SHP77 treated with DMSO at 0.1 percent for 48 hours (cell line): ENCODE measurements at places on chromosomes 12 and 14.

- DNase-seq = no peak
Observed at GRCh38 chr12:60947533-60947932, 1312.7 kb upstream of the USP15 start.

DNA sequence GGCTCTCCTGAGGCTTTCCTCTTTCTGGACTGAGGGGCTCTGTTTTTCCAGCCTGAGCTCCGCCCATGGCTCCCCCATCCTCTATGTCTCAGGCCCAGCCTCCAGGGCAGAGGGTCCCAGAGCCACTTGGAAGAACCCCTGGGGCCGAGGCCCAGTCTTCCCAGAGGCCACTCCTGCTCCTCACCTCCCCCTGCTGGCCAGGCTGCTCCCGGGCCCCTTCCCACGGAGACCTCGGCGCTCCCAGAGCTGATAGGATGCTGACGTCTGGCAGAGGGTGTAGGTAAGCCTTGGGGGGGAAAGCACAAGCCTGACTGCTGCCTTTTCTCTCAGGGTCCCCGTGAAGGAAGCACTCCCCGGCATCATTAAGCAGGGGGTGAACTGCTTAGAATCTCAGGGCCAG, 51.4 kb downstream of the ERH start:
- no peak for DNase-seq

DNA sequence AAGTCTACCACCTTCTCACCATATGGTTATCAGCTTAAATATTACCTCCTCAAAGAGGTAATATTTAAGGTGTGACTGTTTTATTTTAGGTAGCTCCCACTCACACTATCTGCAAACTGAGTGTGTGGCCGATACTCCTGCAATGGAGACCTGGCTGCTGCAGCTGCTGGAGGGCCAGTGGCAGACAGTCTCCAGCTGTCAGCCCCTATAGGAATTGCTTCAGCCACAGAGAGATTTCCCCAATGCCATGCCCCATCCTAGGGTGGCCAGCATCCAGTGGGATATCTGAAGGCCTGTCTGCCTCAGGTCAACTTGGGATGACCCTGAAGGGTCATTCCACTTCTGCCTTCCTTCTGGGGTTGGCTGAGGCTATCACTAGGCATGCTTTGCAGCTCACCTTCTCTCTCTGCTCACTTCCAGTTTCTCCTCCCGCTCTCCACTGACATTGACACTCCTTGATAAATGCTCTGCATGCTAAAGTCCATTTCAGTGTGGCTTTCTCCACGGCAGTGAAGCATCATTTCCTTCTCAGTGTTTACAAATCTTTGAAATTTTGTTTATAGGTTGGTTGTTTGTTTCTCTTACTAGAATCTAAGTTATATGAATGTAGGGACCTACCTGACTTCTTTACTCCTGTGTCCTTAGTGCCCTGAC, 90.2 kb upstream of the USP44 start:
- no peak for DNase-seq

DNA sequence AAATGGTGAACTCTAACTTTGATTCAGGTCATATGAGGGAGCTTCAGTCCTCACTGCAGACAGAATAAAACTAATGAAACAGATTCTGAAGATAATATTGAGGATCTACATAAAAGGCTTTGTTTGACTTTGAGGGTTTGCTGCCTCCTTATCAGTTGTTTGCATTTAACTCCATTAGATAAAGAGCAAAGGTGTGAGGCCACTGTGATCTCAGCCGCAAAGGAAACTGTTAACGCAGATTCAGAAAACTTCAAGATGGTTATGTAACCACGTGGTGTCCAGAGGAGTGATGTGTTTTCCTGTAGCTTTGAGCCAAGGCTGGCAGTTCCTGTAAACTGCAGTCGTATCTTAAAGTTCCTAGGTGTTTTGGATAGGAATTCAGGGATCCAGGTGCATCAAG, 67.8 kb downstream of the METTL25 start:
- DNase-seq = no peak

- no peak for DNase-seq
Observed at GRCh38 chr12:42648061-42648460, 58.5 kb upstream of the PRICKLE1 start.
